Mammary microvascular endothelial cell (primary cell): ENCODE measurements at places on chromosomes 12 and 14. TPM values are rescaled to one million over a fixed set of nuclear protein-coding genes. Genes with fewer than 3 reads are reported as not detected.

Gene SLC10A1
- total RNA-seq, result not detected in 2 replicates

Gene HRK
- total RNA-seq, result not detected in 2 replicates

Gene LBHD2
- not detected in 2 replicates for total RNA-seq

Gene AVPR1A
- not detected in 2 replicates for total RNA-seq

Gene FSCB
- not detected in 2 replicates for total RNA-seq
